CD4-positive, alpha-beta T cell (primary cell): ENCODE measurements at places on chromosomes 1 and 21.

GRCh38 chr1:110606657-110607535, 738 bp upstream of the KCNA2 start:
- DNase-seq, result no peak

DNA sequence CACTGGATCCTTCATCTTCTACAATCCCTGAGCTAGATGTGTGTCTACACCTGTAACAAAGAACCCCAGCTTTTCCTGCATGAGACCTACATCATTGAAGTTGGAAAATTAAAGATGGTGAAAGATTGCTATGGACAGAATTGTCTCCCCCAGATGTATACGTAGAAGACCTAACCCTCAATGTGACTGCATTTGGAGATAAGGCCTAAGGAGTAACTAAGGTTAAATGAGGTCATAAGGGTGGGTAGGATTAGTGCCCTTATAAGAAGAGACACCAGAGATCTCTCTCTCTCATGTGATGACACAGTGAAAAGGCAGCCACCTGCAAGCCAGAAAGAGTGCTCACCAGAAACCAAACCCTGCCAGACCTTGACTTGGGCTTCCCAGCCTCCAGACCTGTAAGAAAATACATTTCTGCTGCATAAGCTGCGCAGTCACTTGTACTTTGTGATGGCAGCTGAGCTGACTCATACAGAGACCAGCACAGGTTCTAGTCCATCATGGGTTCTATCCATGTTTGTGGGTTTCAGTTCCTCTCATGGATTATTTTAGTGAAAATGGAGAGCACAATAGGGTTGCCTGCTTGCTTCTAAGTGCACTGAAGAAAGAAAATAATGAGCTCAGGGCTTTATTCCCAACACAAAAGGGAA, 180.8 kb downstream of the TPR start:
- no peak for DNase-seq

DNA sequence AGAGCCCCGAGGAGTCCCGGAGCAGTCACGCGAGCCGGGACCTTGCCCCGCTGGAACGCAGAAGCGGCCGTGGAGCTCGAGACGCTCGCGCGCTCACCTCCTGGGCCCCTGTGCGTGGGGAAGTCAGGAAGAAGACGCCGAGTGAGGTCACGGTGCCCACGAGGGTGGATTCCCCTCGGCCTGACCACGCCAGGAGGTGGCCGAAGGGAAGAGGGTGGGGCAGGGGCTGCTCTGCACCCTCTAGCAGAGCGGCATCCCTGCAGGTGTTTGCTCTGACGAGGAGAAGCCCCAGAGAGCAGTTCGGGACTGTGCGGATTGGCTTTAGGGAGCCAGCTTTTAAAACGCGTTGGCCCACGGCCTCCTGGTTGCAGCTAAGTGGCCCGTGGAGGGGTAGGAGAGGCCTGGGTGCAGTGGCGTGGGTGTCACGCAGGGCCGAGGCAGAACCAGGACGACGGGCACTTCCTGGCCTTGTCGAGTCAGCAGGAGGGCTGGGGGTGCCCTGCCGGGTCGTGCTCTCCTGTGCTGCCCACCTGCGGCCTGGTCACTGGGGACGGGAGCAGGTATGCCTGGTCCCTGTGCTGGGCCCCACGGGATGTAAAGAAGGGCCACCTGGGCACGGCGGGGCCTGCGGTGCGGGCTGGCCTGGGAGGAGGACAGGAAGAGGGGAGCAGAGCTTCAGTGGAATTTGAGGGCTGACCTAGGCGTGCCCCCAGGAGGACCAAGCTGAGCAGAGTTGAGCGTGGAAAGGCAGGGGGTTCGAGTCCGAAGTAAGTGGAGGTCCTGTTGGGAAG, 1.0 kb downstream of the PDXK start:
- no peak for DNase-seq

DNA sequence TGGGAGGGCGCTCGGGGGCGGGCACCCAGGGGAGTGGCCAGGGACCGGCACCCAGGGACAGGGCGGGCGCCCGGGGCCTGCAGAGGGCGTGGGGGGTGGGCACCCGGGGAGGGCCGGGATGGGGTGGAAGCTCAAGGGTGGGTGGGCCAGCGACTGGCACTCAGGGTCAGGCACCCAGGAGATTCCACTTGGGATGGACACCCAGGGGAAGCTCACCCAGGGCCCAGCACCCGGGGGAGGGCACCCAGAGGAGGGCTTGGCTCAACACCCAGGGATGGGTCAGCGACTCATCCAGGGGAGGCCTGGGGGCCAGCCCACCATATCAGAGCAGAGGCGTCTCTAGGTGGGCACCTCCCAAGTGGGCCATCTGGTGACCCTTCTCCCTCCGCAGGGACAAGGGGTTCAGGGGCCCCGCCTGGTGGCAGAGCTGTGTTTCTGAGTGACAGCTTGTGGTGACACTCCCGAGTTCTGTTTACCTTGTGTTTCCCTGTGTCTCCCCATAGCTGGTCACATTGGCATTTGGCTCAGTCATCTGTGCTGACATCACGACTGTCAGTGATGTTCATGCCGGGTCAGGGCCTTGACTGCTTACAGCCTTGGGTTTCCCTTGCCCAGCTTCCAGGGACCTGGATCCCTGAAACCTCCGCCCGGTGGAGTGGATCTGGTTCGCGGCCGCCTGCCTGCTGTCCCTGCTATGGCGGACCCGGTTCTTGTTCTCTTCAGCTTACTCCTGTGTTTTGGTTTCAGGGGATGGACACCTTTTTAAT, 749 bp downstream of the IBA57 start:
- DNase-seq, result peak; percentile 53

GRCh38 chr1:198205016-198205684, 48.4 kb downstream of the NEK7 start:
- DNase-seq, result no peak

GRCh38 chr1:70265946-70266345, 44.8 kb downstream of the SRSF11 start:
- DNase-seq, result no peak

DNA sequence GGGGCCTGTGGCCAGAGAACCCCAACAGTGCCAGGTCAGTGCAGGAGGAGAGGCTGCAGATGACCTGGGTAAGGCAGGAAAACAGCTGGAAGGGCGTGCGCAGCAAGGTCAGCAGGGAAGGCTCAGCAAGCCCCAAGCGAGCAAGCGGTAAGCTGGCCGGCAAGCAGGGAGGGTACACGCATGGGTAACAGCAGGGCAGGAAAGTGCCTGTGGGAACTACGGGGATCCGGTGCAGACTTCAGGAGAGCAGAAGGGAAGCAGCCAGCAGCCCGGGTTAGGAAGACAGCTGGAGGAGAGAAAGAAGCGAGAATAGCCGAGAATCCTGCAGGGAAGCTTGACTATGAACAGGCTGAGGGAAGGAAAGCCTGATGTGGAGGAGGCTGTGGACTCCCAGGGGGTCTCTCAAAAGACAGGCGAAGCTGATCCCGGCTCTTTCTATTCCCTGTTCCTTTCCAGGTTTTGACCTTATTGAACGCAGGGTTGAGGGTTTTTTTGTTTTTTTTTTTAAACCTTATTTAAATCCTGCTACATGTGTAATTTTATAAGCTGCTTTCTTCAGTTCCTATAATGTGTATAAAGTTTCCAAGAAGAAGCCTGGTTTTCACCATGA, 20.9 kb downstream of the UMODL1 start:
- no peak for DNase-seq

GRCh38 chr21:44456915-44457736, 1.8 kb downstream of the LRRC3 start:
- no peak for DNase-seq

DNA sequence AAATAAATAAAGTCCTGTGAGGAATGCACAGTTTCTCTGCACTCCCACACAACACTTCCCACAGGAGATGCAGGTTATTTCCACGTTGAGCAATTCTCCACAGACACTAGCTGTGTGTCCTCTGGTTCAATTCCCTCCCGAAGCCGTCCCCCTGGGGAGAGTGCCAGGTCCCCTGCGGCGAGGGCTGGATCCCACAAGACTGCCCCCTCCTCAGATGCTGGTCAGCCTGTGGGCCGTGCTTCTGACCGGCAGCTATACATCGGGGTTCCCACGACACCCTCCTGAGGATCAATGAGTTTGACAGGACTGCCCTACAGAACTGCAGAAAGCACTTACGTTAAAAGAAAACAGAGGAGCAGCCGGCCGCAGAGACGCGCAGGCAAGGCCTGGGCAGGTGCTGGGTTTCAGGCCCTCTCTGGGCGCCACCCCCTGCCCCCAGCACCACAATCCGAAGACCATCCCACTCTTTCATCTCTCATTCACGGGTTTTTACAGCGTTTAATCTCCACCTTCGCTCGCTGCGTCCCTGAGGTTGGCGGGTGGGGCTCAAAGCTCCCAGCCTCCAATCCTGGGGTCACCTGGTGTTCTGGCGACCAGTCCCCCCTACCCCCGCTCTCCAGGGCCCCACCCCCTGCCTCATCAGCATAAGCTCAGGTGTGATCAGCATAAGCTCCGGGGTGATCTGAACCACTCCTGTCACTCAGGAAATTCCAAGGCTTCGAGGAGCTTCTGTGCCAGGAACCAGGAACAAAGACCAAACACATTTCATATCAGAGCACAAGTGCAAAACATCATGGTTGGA, 9.3 kb downstream of the SLC35E2B start:
- no peak for DNase-seq

- DNase-seq, result no peak
Observed at GRCh38 chr1:187839873-187840272, 1011.1 kb downstream of the PLA2G4A start.

- DNase-seq, result peak; percentile 67
Observed at GRCh38 chr1:147640553-147641165, 29.7 kb downstream of the ACP6 start.

GRCh38 chr1:160325252-160325651, 17.8 kb downstream of the COPA start:
- DNase-seq, result no peak

DNA sequence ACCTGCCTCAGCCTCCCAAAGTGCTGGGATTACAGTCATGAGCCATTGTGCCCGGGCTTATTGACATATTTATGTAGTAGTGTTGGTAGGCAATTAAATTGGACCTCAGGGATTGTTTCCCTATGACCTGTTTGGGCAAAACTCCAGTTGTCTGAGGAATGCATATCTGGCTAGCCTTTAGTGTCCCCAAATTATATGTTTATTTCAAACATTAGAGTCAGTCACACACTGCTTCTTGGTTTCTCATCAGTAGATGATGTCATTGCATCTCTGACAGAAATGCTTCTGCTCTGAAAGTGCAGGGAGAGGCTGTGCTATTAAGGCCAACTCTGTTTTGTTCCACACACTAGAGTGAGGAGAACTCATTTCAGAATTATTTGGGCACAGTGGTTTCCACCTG, 12.5 kb downstream of the PIP5K1A start:
- no peak for DNase-seq

DNA sequence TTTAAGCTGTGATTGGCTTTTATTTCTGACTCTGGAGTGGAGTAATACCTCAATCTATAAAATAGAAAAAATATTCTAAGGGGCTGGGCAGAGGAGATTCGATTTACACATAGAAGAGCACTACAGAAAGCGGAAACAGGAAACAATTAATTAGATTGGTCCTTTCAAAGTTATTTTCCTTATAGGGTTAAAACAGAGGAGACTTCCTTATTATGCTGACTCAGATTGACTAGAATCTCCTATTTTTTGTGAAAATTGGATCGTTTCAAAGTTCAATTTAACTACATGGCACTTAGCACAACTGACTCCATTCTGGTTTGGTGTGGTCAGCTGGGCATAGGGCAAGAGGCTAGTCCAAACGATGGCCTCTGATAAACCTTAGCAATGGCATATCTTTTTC, 48.3 kb upstream of the NCAM2 start:
- DNase-seq, result no peak

DNA sequence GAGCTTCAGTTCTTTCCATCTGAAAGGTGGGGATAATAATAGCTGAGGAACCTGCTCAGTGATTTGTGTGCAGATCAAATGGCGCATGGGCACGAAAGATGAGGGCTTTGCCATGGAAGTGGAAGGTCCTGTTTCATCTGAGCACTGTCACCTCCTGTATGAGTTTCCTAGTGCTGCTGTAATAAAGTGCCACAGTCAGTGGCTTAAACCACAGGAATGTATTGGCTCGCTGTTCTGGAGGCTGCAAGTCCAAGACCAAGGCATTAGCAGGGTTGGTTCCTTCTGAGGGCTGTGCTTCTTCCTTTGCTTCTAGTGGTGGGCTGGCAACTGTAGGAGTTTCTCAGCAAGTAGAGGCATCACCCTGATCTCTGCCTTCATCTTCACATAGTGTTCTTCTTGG, 51.1 kb upstream of the RBM15 start:
- no peak for DNase-seq

- peak; percentile 19 for DNase-seq
Observed at GRCh38 chr1:21607549-21608529, 61.3 kb downstream of the RAP1GAP start.

DNA sequence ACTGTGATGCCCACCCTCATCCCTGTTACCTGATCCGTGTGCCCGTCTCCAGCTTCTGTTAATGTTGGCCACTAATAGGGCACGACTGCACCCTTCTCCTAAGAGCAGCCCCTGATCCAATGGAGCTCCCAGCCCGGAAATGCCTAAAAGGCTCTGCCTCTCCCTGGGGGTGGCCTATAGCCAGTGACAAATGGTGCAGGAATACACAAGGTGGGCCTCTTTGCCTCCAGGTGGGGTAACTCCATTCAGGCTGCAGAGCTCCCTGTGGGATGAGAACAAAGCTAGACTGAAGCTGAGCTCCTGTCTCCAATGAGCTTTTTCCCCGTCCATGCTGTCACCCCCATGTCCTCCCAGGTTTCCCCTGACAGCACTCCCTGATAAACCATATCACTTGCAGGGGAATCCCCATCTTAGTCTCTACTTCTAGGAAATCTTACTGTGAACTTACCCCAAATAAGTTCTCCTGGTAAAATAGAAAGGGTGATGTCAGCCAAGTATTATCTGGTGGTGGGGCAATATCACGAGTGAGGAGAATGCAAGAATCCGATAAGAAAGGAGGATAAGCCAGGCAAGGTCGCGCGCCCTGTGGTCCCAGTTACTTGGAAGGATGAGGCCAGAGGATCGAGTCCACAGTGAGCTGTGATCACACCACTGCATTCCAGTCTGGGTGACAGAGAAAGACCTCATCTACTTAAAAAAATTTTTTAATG, 18.6 kb downstream of the S100A7A start:
- no peak for DNase-seq

DNA sequence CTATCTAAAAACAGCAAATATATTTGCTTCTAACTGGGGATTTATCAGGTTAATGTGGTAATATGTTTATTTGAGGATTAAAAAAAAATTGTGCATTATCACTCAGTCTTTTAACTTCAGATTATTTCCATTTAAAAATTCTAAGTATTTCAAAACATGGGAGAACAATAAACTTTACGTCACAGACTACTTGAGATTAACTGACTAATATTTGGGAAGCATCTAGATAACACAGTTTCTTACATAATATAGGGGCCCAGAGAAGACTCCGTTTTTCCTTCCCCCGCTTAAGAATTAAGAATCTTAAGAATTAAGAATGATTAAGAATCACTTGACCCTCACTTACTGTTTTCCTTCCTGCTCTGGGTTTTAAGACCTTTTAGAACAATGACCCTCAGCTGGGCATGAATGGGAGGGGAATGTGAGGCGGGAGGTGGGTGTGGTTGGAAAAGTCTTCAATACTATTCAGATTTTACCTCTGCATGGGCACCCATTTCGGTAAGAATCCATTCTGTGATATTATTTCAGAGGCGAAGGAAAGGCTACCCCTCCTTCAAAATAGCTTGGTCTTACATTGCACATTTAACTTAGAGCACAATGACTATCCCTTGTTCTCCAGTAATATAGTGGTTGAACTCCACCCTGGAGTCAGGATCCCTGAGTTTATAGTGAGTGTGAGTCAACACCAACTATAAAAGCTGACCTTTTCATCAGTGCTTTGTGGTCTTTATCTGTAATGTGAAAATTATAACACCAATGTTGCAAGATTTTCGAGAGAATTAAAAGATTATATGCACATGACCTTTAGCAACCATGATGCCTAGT, 821.3 kb downstream of the USP25 start:
- DNase-seq, result no peak

GRCh38 chr1:58006421-58007046, 540.0 kb downstream of the OMA1 start:
- DNase-seq, result no peak

- no peak for DNase-seq
Observed at GRCh38 chr21:31273278-31273677, 70.8 kb downstream of the TIAM1 start.
